Fibroblast of skin of back (primary cell): ENCODE measurements at places on chromosomes 5 and 9.

DNA sequence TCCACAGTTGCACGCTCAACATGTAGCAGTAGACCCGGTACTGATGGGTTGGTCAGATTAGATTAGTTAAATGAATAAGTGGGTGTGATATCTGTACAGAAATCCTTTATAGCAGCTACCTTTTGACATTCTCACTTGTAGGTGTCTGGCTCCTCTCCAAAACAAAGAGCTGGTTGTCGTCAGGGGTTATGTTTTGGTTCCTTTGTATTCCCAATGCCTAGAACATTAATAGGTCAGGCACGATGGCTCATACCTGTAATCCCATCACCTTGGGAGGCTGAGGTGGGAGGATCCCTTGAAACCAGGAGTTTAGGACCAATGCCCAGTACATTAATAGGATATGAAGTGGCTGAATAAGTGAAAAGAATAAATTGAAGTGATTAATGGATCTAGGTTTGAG, 182.1 kb downstream of the SNCAIP start:
- no peak for DNase-seq

DNA sequence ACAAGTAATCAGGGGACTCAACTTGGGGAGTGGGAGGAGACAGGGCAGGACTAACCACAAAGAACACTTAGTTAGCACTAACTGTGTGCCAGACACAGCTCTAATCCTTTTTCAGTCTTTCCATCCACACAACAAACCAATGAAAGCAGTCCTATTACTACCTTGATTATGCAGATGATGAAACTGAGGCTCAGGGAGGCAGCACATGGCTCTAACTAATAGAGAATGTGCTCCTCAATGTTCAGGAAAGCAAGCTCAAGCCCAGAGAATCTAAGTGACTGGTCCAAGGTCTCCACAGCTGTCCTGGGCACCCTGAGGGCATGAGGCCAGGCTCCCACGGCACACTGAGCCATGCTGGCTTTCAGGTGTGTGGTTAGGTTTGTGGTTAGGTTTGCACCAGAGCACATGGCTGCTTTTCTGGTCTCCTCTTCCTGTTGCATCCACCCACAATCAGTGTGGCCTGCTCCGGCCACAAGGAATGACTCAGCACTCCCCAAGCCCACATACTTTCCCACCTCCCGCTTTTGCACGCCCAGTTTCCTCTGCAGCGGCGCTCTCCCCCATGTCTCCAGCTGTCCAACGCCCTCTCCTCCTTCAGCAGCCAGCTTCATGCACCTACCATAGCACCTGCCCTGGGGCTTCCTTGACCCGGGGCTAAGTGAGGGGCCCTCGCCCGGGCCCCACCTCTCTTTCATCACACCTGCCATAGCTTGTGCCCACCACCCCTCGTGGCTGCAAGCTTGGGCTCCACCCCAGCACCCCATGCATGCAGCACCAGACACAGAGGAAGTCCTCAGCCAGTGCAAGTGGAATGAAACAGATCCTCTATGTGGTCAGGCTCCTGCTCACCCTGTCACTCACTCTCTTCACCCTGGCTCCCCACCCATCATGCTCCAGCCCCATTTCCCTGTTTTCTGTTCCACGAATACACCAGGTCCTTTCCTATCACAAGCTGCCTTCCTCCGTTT, 133.1 kb downstream of the GABBR2 start:
- peak; percentile 39 for DNase-seq

GRCh38 chr9:126453156-126453963, 126.7 kb downstream of the MVB12B start:
- no peak for DNase-seq

- no peak for DNase-seq
These were observed 150.5 kb upstream of the LRRTM2 start for GRCh38 chr5:139025651-139026050.

DNA sequence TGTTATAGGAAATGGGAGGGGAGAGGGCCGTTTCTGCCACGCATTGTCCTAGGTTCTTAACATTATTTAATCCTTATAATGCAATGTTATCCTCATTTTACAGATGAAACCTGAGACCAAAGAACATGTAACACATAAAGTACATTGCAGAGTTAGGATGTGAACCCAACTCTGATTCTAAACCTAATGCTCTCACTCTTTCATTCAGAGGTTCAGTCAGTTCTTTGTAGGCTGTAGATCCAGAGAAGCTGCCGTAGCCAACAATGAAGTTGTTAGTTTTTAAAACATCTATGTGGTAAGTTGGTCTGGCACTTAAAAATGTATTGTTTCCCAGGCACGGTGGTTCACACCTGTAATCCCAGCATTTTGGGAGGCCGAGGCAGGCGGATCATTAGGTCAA, 10.5 kb upstream of the PSMD5 start:
- no peak for DNase-seq

- no peak for DNase-seq
These were observed 50.8 kb upstream of the NOTCH1 start for GRCh38 chr9:136596630-136597031.

DNA sequence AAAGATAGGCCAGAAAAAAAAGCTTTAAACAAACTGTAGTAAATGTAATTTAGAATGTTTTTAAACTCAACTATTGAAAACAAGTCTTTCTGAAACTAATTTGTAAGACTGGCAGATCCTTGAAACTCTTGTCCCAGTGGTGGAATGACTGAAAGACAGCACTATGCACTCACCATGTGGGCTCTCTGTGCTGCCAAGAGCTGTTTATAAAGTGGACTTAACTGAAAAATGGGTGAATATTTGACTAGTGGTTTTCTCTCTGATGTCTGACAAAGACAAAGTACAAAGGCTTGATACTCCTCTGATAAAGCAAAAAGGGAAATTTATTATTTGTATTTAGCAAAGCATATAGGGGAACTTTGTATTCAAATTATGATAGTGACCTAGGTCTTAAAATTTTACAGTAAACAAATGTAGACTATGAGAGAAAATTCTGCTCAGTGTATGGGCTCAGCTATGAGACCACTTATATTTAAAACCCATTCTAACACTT, 635.4 kb downstream of the NR2F1-AS1 start:
- DNase-seq, result peak; percentile 6

- DNase-seq, result no peak
These were observed 134.8 kb upstream of the MSX2 start for GRCh38 chr5:174589599-174589998.

- peak; percentile 92 for DNase-seq
These were observed 88.8 kb downstream of the NR3C1 start for GRCh38 chr5:143314659-143315058.

DNA sequence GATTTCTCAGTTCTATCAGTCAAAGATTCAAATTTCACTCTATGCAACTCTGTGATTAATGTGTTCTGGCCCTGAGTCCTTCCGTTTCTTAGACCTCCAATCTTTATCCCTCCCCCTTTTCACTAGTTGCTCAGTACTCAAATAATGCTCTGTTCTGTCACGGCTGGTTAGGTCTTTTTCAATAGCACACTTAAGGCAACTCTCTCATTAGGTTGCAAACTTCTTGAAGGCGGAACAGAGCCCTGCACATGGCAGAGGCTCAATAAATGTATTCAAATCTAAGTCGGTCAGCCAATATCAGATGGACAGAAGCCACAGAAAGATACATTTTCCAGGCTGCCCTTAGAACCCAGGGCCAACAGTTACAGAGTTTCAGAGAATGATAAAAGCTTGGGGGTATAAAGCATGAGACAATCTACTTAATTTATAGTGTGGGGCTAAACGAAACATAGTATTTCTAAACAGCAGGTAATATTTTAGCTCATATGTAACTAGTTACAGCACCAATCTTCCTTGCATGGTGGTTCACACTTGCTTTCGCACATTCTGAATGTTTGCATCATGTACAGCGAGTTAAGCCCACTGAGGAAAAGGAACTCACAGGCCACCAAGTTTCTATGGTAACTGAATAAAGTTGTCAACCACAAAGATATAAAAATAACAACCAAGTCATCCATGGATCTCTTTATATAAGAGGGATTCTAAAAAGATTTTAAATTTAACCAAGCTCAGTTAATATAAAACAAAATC, 67.1 kb upstream of the GOLPH3 start:
- no peak for DNase-seq

DNA sequence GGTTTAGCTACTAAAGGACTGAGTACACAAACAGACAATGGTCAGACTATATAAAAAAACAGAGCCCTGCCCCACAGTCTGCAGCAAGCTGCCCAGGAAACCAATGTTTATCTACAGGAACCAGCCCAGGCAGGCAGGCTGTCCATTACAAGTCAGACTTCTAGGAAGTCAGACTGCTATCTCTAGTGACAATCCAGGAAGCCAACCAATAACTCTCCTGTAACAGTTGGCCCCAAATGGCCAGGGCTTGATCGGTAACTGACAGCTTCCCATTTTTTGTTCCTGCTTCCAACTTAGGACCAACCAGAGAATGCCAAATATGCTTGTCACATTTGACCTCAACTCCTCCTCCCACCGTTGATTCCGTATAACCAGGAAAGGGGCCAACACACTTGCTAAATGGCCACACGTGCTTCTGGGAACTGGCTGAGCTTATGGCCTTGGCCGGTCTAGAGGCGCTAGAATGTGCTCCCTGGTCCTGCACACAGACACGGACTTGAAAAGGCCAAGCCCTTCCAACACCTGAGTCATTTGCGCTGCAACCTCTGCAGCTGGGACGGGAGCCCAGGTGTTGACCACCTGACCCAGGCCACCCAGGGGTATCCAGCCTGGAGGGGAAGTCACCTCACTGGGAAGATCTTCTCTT, 79.6 kb upstream of the CDK20 start:
- no peak for DNase-seq

DNA sequence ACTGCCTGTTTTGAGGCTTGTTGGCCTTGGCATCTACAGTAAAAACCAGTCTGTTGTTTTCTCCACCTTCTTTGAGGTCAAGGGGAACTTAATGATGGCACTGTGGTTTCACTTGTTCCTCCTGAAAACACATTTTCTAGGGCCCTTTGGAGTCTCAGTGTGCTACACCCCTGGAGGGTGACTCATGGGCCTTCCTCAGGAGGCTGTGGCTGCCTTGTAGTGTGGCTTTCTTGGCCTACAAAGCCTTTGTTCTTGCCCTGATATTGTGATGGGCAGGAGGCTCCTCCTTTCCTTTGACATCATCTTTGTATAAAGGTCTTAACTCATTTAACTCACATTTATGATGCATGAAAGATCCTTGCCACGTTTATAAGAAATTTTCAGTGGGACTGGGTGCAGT, 56.3 kb upstream of the GPBP1 start:
- DNase-seq, result no peak

DNA sequence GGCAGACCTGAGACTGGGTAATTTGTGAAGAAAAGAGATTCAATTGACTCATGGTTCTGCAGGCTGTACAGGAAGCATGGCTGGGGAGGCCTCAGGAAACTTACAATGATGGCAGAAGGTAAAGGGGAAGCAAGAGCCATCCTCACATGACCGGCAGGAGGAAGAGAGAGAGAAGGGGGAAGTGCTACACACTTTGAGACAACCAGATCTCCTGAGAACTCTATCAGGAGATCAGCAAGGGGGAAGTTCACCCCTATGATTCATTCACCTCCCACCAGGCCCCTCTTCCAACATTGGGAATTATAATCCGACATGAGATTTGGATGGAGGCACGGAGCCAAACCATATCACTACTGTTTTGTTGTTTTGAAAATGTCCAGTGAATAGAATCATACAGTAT, 110.2 kb downstream of the DAPK1 start:
- DNase-seq, result no peak

- no peak for DNase-seq
These were observed 80.7 kb upstream of the C9orf72 start for GRCh38 chr9:27653957-27654356.

GRCh38 chr9:115415450-115415849, 297.5 kb upstream of the TNC start:
- DNase-seq, result no peak

DNA sequence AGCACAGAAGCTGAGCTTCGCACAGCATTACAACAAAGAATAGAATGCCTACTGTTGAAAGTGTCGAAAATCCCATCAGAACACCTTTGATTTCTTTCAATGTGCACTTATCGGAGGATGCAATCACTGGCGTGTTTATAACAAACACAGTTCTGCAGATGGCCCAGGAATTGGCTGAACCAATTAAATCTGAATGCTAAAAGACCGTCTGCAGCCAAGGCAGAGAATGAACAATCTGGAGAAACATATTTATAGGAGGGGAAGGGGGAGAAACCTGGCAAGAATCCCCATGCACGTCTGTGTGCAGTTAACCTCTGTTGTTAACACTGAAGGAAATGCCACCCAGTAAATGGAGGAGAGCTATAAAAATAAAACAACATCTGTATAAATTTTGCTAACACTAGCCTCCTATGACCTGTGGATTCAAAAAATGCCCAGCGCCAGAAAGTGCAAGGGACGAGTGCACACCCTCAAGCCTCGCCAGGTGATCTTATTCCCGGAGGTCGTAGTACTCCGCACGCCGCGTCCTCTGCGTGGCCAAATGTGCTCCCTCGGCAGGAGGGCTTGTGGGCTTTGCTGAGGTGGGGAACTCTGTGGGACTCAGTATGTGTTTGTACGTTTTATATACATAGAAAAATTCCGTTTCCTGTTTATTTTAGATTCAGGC, 56.8 kb downstream of the PTCH1 start:
- no peak for DNase-seq

- peak; percentile 33 for DNase-seq
These were observed 1046.9 kb upstream of the WWC1 start for GRCh38 chr5:167244583-167244982.

GRCh38 chr5:142779163-142779840, 9.1 kb downstream of the ARHGAP26 start:
- DNase-seq, result peak; percentile 64

DNA sequence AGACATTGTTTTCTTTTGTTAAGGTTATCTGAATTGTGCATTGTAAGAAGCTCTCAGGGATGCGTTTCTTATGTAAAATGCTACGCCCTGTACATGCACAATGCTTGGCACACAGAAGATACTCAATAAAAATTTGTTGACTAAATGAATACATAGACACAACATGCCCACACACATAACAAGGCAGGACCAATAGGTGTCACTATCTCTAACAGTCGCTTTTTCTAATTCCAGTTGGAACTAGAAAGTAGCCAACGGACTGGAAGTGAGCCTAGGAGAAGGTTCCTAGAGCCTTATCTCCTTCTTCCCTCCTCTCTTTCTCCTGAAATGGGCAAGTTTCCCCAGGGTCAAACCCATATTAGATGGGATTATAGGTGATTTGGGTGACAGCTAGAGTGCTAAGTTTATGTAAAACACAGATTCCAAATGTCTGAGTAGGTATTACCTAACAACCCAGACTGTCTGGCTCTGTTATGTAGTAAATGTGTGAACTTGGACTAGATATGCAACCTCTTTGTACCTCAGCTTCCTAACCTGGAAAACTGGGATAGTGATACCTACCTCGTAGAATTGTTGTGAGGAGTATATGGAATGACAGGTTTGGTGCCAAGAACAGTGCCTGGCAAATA, 603.0 kb downstream of the RAB3C start:
- no peak for DNase-seq

GRCh38 chr5:14191325-14191724, 48.2 kb downstream of the TRIO start:
- DNase-seq, result peak; percentile 77

GRCh38 chr5:10046676-10047075, 203.0 kb downstream of the ATPSCKMT start:
- no peak for DNase-seq

GRCh38 chr5:14322437-14323187, 179.5 kb downstream of the TRIO start:
- no peak for DNase-seq
